ENCODE measurements at places on chromosomes 2 and 18.

DNA sequence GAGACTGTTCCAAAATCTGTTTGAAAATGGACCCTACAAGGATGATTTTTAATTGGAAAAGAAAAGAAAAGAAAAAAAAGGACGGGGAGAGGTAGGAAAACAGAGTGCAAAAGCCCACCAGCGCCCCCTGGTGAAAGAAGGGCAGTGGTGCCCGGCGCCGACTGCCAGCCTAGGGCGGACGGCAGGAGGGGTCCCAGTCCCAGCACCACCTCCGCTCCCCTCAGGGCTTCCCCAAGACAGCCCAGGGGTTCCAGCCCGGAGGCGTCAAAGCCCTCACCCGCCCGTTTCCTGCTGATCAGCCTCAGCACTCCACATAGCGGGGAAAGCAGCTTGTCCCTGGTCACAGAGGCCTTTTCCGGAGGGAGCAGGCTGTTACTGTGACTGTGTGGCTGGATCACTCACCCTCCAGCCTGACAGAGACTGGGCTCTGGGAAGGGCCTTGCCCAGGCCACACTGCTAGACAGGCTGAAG, 213.9 kb downstream of the TFCP2L1 start:
- peak; percentile 51 for DNase-seq

DNA sequence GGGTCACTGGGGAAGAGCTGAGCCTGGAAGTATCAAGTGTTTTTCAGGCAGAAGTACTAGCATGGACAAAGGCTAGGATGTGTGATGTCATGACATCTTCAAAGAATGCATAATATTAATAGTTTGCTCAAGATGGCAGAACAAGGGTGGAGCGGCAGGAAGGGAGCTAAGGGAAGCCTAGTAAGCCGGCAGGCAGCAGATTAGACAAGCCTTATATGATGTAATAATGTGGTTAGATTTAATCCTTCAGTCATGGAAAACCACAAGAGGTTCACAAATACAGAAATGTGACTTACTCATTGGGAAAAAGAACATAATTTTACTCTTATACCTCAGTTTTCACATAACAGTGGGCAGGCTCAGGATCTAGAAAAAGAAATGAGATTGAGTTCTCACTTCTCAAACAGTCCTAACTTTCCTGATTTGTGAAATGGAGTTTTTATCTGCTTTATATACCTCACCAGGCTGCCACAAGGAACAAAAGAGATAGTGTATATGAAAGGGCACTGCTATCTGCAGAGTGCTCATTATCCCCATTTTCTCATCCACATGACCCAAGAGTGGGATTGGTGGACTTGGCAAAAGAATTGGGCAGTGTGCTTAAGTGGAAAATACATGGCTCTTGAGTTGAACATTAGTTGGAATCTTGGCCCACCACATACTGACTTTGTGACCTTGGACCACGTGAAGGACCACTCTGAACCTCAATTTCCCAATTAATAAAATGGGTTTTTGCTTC, 89.1 kb upstream of the LHCGR start:
- peak; percentile 91 for DNase-seq

- DNase-seq, result peak; percentile 44
Observed at GRCh38 chr2:202592566-202592965, 42.2 kb upstream of the FAM117B start.

DNA sequence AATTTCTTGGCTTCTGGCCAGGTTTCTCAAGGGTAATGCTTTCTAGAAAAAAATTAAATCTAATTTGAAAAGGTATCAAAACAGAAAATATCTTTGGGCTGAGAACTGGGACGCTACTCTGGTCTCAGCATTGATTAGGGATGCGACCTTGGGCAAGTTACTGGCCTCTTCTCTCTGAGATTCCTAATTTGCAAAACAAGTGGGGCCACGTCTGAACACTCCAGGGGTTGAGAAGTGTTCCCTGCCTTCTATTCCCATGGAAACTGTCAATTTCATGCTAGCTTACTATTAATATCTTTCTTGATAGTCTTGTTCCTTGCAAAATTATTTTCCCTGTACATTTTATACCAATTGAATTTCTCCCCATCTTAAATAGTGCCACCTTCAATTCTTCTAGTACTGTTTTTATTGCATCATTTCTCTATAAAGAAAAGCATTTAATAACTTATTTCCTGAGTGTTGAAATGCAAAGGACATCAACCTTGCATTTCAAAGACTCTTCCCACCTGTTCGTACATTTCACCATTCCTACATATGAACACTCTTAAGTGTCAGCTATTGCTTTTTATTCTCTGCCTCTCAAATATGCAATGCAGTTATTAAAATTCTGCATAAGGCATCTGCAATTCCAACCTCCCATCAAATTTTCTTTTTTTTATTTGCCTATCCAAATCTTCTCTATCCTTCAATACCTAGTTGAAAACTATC, 118.3 kb upstream of the DSEL start:
- no peak for DNase-seq

DNA sequence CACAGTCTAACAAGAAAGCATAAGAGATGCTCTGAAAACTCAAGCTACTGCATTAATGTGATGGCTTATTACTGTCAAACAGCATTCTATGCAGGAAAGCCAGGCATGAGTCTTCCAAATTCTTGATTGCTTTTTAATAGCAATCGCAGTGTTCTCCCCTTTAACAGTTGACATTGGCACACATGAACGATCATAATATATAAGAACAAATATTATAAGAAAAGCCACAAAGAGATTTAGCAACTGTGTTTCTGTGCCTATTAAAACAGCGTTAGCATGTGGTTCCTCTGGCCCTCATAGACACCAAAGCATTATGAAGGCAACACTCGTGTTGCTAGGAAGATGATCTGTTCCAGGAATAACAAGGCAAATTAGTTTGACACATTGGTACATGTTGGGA, 245.0 kb downstream of the ACKR3 start:
- DNase-seq, result no peak

GRCh38 chr2:182031956-182032355, 46.3 kb downstream of the PPP1R1C start:
- DNase-seq, result no peak

- no peak for DNase-seq
Observed at GRCh38 chr2:231866450-231866849, 59.7 kb downstream of the NPPC start.

GRCh38 chr18:35106845-35107148, 65.6 kb downstream of the MAPRE2 start:
- no peak for DNase-seq

DNA sequence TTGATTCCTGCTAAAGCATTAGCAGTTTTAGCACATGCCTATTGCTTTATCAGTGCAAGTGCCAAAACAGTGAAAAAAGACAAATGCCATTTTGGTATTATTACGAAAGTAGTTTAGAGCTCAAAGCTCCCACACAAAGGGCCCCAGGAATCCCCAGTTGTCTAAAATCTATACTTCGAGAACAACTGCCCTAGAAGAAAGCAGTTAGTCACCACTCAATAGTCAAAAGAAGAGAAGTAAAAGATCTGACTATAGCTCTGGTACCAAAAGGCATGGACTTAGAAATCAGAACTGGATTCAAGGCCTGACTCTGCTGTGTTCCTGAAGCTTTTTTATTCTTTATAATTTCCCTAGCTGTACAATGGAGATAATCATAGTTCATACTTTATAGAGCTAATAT, 21.8 kb downstream of the SCN3A start:
- DNase-seq, result no peak

- DNase-seq, result peak; percentile 20
Observed at GRCh38 chr2:164782323-164782722, 59.3 kb downstream of the COBLL1 start.

- no peak for DNase-seq
Observed at GRCh38 chr2:241795021-241795999, 13.7 kb upstream of the NEU4 start.

DNA sequence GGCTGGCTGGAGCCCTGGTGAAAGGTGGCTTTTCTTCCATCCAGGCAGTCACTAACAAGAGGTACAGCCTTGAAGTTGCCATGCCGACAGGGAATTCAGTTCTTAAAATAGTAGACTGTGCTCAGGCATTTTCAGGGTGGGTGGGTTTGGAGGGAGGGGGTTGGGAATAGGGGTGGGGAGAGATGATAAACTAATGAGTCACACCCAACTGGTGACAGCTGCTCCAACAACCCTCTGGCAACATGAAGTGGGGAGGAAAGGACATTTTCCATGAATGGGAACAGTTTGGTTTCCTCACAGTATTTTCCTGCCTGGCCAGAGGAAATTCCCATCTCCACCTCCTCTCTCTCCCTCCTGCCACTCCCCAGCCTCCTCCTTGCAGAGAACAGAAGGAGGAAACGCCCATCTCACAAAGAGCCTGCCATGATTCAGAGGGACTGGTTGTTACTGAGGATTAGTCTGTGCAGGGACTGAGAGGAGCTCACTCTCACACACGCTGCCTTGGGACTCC, 113.0 kb upstream of the SLC1A4 start:
- peak; percentile 73 for DNase-seq

- DNase-seq, result no peak
Observed at GRCh38 chr2:101327863-101328394, 19.4 kb upstream of the RNF149 start.

- DNase-seq, result peak; percentile 50
Observed at GRCh38 chr2:118748245-118748885, 99.1 kb downstream of the EN1 start.

DNA sequence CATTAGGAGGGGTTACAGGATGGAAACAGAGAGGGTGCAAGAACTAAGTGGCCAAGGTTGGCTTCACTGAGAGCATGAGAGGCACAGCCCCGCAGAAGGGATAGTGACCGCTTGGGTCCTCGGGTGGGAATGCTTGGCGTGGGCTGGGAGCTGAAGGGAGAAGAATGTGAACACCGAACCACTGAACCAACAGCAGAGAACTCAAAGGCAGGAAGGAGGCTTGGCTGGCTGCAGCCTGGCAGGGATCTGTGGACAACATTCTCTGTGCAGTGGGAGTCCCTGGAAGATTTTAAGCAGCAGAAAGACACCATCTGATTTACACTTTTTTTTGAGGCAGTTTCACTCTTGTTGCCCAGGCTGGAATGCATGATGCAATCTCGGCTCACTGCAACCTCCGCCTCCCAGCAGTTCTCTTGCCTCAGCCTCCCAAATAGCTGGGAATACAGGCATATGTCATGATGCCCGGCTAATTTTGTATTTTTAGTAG, 33.9 kb downstream of the SOWAHC start:
- DNase-seq, result peak; percentile 52

DNA sequence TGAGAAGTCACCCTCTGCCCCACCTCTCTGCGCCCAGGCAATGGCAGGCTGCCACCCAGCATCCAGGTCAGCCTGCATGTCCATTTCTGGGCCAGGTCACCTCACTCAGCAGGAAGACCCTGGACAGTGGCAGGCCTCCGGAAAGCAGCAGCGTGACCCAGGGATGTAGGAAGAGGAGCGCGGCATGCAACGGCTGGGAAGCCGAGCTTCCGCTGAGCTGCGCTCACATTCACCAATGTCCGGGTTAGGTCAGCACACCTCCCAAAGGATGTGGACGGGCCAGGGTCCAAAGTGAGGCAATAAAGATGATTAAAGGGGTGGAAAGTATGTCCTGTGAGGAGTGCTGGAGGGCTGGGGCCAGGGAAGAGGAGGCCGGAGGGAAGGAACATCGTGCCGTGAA, 174.5 kb downstream of the CTIF start:
- no peak for DNase-seq

DNA sequence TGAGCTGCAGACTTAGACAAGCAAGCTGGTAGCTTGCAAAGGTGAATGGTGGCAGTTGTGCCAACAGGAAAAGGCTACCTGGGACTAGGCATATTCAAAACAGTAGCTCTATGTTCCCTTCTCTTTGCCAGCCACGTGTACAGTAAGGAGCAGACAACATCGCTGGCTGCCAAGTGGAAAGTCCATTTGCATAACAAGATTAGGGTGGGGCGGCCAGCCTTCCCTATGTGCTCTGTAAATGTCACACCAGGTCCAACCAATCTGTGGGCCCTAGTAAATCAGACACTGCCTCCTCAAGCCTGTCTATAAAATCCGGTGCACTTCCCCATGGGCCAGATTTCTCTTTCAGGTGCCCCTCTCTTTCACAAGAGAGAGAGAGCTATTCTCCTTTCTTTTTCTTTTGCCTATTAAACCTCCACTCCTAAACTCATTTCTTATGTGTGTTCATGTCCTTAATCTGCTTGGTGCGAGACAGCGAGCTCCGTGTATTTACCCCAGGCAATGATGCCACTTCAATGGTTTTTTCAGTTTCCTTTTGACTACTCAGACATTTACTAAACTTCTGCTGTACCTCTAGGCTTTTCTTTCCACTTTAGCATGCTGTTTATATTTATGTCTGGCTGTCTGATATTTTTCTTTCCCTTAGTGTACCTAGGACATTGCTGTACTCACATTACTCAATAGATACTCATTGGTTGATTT, 297.4 kb upstream of the GCFC2 start:
- no peak for DNase-seq

- no peak for DNase-seq
Observed at GRCh38 chr2:28643327-28643726, 108.3 kb upstream of the PPP1CB start.

DNA sequence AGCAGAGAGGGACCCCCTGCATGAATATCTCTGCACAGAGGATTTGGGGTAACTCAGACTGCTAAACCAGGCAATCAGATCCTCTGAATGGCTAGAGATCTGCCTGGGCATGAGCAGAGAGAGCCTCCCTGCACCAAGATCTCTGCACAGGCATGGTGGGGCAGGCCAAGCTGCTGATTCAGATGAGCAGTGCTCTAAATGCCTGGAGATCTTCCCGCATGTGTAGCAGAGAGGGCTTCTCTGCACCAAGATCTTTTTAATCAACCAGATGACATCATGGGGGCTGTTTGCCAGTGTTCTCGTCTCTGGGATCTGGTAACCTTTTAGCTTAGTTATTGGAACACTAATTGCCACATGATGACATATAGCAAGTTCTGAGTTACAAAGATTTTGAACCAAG, 301.3 kb upstream of the GALNT5 start:
- no peak for DNase-seq

GRCh38 chr18:48552130-48552529, 13.3 kb downstream of the CTIF start:
- DNase-seq, result no peak

DNA sequence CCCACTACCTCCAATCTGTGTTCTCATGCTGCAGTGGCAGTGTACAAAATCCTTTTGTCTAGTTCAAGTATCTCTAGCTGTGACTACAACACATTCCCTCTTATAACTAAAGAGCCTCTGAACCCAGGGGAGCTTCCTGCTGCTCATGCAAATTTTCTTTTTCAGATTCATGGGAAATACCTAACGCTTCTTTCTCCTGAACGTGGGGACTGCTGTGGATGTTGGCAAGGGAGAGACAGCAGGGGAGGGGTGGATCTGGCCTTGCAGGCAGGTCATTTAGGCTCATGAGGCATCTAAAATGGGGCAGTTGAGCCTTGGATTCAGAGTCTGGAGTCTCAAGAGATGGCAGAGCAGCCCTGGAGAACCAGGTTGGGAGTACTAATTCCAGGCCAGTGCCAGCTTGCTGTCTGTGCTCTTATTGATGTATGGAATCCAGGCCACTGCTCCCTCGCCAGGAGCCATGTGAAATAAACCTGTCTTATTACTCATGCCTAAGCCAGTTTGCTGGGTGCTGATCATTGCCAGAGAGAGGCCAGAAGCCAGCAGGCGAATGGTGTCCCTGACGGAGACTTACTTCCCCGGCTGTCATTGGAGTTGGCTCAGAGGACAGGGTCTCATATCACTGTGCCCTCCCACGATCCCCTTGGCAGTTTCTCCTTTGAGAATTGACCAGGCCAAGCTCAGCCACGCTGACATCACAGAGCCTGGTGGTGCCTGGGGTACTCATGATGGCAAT, 29.2 kb upstream of the TNP1 start:
- DNase-seq, result no peak

Measured in fibroblast of lung (primary cell).